ENCODE measurements at places on chromosomes 6 and 20.

DNA sequence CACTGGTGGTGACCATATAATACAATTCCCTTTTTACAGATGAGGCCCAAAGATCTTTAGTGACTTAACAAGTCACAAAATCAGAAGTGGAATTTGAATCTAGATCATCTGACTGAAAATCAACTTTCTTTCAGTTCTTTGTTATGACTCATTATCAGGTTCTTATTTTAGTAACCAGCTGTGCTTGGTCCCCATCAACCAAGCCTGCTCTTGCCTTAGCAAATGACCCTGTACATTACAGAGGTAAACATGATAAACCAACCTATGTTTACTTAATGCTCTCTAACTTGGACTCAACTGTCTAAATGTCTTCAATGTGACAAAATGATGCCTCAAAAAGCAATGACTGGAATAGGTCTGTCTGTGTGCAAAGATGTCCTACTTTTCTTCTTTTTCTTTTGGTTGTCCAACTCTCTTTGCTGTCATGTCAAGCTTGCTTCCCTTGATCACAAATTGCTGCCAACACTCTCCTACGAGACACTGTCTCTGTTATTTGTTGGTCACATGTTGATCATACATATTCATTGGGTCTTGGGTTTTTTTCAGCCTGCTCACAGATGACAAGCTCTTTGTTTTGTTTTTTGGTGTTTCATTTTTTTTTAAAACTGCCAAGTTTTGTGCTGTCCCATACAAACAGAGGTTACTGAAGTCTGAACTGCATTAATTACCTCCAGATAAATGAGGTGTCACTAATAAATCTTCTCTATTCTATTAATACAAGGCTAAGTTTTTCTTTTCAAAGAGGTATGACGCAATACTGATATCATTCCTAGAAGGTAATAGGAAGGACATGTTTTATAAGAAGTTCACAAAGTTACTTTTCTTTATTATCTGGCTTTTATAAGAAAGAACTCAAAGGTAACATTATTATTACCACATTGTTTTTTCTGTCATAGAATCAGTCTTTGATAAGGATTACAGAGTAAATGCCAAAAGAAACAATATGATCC is 62.2 kb upstream of the PLN start:
- no peak for DNase-seq

DNA sequence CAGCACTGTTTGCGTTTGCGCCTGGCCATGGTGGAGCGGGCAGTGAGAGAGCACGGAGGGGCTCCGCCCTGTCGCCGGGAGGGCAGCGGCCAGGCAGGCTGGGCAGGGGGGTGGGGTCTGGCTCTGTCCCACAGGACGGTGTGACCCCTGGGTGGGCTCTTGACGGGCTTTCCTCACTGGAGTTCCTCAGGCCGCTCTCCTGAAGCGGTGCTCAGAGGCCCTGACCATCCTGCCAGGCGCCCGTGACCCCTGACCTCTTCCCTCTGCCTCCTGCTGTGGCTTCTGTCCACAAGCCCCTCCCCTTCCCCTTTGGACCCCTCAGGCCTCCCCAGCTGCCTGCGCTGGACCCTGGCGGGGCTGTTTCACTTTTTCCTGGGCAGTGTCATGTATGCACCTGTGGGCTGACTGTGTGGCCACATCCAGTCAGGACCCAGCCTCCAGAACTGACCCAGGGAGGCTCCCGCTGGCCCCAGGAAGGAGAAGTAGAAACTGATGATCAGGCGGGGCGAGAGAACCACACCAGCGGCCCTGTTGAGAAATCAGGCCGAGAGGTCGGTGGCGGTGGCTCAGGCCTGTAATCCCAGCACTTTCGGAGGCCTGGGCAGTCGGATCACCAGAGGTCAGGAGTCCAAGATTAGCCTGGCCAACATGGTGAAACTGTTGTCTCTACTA is 1.2 kb downstream of the OGFR start:
- no peak for DNase-seq

DNA sequence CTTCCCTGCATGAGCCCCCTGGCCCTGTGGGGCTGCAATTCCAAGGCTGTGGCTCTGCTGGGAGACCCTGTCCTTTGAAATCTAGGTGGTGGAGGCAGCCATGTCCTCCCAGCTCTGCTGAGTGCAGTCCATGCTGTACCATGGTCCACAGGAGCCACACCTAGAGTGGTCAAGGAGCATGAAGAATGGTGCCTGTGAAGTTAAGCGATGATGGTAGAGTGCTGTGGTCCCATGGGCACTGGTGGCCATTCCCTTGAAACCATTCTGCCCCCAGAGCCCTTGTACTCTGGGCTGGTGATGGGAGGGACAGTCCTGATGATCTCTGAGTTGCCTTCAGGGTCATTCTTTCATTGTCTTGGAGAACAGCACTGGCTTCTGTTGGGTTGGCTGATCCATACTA is 55.3 kb downstream of the EFCAB8 start:
- DNase-seq, result no peak

GRCh38 chr20:32455171-32455900 is 97.2 kb downstream of the ASXL1 start:
- DNase-seq, result no peak

- no peak for DNase-seq
Measured at GRCh38 chr6:139994998-139995397, 620.5 kb upstream of the CITED2 start.

GRCh38 chr6:9937031-9937763 is 477.7 kb downstream of the TFAP2A start:
- DNase-seq, result no peak

GRCh38 chr20:34526466-34526865 is 10.2 kb downstream of the DYNLRB1 start:
- no peak for DNase-seq

DNA sequence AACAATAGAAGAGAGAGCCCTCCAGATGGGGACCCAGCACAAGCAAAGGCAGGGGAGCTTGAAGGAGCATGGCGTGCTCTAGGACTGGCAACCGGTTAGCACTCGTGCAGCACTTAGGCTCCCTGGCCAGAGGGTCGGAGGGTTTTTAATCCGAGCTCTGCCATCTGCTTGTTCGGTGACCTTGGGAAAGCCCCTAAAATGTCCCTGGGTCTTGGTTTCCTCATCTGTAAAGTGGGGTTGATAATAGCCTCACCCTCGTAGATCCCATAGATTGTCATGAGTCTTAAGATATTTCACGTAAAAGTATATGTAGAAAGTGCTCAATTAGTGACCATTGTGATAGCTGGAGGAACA is 16.6 kb upstream of the HCK start:
- DNase-seq, result no peak

GRCh38 chr6:14001329-14002012 is 76.7 kb downstream of the RNF182 start:
- no peak for DNase-seq

GRCh38 chr20:37903317-37904007 is 535 bp downstream of the VSTM2L start:
- no peak for DNase-seq

DNA sequence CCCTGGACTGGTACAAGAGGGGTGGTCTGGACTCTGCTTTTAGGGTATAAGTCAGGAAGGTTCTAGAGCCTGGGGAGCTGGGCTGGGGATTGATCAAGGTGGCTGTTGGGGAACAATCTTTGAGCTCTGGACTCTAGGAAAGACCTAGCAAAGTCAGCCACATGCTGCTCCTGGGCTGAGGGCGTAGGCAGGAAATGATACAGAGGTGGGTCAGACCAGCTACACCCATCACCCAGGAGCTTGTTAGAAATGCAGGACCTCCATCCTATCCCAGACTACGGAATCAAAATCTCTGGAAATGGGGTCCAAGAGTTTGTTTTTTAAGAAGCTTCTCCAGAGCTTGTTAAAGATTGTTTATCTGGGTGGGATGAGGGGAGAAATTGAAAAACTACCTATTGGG is 9.4 kb downstream of the ADTRP start:
- DNase-seq, result no peak

DNA sequence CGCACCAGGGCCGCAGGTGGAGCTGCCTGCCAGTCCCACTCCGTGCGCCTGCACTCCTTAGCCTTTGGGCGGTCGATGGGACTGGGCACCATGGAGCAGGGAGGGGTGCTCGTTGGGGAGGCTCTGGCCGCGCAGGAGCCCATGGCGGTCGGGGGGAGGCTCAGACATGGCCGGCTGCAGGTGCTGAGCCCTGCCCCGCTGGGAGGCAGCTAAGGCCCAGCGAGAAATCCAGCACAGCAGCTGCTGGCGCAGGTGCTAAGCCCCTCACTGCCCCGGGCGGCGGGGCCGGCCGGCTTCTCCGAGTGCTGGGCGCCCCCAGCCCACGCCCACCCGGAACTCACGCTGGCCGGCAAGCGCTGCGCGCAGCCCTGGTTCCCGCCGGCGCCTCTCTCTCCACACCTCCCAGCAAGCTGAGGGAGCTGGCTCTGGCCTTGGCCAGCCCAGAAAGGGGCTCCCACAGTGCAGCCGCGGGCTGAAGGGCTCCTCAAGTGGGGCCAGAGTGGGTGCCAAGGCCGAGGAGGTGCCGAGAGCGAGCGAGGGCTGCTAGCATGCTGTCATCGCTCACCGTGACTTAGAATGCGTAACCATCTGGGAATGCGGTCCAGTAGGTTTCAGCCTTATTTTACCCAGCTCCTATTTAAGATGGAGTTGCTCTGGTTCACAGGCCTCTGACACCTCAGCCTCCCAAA is 77.3 kb downstream of the C6orf52 start:
- DNase-seq, result no peak

- DNase-seq, result no peak
Measured at GRCh38 chr6:170190046-170190445, 100.8 kb downstream of the DLL1 start.

All from C1 segment of cervical spinal cord (tissue), 14 donors.